Caudate nucleus (tissue), 63 donors: ENCODE measurements at places on chromosomes 6 and 20.

- DNase-seq = no peak
Measured at GRCh38 chr6:15079288-15079817, 166.5 kb upstream of the JARID2 start.

DNA sequence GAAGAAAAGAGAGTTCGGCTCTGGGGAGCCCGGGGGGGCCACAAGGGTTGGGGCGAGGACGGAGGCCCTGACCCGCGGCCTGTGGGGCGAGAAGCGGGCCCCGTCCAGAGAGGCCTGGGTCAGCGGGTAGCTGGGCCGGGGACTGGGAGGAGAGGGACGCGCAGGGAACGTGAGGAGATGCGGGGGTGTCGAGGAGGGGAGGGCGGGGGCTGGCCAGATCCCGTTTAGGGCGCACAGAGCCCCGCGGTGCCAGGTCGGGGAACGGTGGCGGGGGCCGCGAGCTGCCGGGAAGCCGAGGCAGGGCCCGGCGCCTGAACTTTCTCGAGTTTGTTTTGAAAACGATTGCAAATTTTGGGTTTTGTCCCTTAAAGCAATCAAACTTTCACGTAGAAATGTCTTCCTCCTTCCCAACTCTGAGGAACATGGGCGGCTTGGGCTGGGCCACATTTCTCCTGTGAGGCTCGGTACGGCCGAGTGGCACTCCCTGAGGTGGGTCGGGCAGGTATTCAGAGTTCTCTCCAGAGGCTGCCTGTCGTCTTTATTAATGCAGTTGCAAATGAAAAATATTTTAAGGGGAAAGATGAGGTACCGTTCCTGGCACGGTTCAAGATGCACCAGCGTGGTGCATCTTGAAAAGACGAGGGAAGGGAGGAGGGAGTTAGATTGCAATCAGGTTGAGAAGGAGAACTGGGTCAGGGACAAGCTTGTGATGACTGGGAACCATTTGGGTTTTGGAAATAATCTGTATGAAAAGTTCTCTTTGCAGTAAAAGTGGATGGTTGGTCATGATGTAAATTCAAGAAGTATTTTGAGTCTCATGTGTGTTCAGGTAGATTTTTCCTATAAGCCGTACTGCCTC lies 972 bp downstream of the RNF8 start:
- peak; percentile 9 for DNase-seq

DNA sequence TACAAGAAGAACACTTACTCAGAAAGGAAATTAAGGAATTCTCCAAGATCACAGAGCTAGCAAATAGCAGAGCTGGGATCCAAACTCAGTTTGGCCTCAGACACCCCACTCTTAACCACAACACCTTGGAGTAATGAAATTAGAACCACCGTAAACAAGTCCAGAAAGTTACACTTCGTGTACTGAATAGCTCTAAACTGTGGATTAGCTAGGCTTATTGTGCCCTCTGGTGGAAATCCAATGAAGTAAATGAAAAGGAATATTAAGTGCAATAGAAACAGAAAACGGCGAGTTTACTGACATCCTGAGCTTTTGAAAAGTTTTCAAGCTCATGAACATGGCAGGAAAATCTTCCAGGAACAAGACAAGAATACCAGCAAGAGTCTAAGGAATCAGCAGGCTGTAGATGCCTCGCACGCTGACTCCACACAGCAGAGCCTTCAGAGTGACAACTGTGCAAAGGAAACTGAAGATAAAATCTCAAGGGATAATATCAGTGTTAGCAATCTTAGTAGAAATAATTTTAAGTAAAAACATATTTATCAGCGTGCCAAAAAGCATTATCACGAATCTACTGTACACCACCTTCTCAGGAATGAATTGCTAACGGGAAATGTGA lies 34.6 kb downstream of the FBXO5 start:
- DNase-seq = no peak

GRCh38 chr20:3785240-3786125 lies 1.1 kb downstream of the CENPB start:
- DNase-seq = no peak

DNA sequence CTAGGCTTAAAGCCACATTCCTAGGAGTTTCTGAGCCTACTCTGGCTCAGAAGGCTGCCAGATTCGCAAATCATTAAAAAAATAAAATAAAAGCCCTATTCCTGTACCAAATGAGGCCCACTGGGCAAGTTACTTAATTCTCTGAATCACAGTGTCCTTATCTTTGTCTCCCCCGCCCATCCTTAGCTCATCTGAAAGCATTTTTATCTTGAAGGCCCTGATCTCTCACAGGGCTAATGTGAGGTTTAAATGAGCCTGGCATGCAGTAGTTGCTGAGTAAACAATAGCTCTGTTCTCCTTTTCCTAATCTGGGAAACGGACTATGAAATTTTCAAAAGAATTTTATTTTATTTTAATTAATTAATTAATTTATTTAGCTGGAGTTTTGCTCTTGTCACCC lies 2.1 kb upstream of the ZBTB12 start:
- DNase-seq = no peak

DNA sequence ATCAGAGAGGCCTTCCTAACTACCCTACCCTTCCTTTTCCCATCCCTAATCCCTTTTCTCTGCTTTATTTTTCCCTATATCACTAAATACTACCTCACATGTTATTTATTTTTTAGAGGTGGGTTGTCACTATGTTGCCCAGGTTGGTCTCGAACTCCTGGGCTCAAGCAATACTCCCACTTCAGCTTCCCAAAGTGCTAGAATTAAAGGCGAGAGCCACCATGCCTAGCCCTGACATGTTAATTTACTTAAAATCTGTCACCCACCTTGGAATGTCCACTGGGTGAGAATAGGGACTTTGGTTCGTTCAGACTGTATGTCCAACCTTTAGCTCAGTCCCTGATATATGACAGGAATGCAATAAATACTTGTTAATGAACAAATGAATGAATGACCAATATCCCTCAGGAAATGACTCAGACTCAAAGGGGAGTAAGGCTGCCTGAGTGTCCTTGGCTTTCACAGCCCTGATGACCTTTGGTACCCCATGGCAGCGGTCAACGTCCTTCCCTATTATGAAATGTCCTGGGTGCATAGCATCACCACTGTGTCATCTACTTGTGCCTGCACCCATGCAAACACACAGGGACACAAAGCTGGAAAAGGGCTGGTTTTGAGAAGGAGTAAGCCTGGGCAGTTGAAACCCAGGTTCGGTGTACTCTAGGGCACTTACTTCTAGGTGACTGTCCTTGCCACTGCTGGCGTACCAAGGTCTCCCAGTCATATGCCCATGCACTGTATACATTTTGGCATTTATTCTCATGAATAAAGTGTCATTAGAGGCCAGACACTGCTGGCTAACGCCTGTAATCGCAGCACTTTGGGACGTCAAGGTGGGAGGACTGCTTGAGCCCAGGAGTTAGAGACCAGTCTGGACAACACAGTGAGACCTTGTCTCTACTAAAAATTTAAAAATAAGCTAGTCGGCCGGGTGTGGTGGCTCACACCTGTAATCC lies 26.5 kb downstream of the BCL2L1 start:
- no peak for DNase-seq

GRCh38 chr6:44653761-44654218 lies 266.3 kb downstream of the CDC5L start:
- DNase-seq = no peak

DNA sequence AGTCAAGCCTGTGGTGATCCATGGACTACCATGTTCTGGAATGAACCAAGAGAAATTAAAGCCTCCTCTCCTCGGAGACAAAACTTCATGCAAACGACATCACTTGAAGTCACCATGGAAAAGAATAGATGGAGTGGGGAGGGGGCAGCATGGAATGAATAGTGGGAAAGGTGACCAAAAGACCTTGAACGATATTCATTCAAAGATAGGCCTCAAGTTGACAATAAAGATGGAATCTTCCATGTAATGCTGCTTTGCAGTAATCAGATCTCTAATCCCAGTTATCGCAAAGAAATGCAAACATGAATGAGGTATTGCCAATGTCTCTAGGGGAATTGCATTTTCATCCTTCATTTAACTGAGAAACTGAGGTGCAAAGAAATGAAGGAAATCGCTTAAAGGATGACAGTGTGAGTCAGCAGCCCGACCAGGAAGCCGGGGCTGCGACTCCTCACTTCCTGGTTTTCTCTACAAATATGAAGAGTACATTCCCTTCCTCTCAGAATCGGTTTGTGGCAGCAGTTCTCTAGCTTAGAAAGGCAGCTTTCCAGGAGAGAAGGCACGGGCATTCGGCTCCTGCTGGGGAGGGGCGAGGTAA lies 65.6 kb upstream of the RREB1 start:
- no peak for DNase-seq

DNA sequence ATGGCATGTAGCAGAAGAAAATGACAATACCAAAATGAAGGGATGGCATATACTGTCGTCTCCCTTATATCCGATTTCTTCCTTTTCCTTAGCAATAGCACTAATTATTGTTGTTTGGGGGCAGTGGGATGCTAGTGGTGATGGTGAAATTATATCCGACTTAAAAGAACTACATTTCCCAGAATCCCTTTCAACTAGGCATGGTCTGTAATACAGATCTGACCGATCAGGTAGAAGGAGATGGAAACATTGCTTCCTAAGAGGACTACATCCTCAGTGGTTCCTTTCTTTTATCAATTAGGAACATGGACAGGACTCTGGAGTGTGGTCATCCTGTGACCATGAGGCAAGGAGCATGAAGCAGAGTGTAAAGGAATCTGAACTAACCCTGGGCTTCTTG lies 532.6 kb downstream of the CBLN4 start:
- DNase-seq = no peak

DNA sequence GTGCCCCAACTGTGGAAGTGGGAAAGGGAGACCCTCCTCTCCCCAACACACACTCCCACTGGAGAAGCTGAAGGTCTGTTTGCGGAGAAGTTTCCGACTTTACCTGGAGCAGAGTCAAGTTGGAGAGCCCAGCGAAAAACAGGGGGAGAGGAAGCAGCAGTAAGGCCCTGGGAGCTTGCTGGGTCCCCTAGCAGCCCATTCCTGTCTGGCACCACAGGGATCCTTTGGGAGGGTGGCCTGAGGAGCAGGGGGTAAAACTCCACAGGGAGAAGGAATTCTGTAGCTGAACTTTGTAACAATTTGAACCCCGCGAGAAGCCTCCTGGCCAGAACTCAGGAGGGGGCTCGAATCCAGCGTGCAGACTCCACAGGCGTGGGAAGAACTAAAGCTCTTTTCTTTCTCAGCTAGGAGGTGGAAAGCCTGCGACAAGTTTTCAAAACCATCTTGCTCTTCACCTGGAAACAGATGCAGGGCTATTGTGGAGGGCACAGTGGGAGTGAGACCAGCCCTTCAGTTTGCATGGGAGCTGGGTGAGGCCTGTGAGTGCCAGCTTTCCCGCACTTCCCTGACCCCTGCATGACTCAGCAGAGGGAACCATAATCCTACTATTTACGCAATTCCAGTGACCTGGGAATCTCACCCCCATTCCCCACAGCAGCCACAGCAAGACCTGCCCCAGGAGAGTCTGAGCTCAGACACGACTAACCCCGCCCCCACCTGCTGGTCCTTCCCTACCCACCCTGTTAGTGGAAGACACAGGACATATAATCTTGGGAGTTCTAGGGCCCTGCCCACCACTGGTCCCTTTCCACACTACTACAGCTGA lies 25.8 kb downstream of the SERPINB9 start:
- no peak for DNase-seq

- DNase-seq = no peak
Measured at GRCh38 chr6:36662827-36663256, 15.7 kb upstream of the CDKN1A start.

GRCh38 chr6:142294679-142295078 lies 7.1 kb upstream of the ADGRG6 start:
- no peak for DNase-seq

- no peak for DNase-seq
Measured at GRCh38 chr20:40980106-40980827, 48.4 kb upstream of the TOP1 start.

DNA sequence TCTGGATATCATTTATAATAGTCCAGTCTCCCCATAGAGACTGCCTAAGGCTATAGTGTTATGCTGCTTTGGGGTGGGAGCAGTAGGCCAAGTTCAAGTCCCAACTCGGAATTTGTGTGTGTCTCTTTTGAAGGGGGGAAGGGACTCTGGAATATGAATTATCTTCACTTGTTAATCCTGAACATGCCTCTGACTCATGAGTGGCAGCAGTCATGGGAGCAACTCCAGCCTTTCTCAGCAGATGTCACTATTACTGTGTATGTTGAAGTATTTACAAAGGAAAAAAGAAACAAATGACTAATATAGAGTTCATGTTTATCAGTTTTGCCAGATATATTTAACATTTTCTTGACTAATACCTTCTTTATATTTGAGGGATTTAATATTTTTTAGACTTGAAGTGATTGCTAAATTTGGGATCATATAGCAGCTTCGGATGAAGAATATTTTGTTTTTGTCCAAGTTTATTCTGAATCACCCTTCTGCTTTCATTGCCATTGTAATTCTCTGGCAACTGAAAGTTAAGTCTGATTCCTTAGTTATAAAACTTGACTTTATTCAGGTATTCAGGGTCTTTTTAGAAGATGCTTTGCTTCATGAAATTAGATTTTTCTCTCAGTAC lies 23.4 kb downstream of the FAM217A start:
- no peak for DNase-seq

DNA sequence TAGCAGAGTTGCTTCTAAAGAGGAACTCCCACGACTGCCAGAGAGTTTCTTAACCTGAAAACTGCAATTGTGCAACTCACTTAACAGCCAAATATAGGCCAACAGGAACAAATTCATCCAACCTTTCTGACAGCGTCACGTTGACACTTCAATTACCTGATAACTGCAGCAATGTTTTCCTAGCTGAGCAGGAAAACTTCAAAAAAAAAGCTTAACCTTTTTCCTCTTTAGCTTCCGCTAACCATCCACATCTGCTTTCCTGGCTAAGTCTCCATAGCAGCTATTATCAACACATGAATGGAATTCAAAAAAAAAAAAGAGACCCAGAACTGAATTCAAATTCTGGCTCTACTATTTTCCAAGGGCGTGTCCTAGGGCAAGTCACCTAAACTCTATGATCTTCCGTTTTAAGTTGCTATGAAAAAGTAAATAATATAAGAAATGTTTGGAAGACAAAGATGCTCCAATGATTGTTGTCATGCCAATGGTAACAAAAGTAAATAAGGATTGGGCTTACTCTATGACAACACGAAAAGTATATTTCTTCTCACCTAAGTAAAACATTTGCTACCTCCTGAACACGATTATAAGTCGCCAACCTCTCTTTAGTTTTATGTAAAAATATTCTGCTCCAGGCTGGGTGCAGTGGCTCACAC lies 524.6 kb upstream of the JARID2 start:
- DNase-seq = no peak

DNA sequence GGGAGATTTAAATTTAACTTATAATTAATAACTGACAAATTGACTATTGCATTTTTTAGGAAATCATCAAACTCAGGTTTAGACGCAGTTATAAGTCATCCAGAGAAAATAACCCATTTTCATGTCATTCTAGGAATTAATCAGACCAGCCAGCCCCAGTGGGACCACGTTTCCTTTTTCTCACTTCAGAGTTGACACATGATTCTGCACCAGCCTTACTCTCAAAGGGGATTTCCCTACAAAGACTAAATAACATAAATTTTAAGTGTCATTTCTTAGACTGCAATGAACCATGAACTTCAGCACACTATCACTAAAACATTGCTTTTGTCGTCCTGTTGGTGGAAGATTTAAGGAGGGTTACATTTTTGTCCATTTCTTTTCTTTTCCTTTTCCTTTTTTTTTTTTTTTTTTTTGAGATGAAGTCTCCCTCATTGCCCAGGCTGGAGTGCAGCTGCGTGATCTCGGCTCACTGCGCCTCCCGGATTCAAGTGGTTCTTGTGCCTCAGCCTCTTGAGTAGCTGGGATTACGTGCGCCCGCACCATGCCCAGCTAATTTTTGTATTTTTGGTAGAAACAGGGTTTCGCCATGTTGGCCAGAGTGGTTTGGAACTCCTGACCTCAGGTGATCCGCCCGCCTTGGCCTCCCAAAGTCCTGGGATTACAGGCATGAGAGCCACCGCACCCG lies 3.6 kb downstream of the IPCEF1 start:
- no peak for DNase-seq

GRCh38 chr6:151784441-151785214 lies 22.9 kb upstream of the ESR1 start:
- DNase-seq = no peak
